Astrocyte of the spinal cord (primary cell): ENCODE measurements at places on chromosomes 1 and 21.

DNA sequence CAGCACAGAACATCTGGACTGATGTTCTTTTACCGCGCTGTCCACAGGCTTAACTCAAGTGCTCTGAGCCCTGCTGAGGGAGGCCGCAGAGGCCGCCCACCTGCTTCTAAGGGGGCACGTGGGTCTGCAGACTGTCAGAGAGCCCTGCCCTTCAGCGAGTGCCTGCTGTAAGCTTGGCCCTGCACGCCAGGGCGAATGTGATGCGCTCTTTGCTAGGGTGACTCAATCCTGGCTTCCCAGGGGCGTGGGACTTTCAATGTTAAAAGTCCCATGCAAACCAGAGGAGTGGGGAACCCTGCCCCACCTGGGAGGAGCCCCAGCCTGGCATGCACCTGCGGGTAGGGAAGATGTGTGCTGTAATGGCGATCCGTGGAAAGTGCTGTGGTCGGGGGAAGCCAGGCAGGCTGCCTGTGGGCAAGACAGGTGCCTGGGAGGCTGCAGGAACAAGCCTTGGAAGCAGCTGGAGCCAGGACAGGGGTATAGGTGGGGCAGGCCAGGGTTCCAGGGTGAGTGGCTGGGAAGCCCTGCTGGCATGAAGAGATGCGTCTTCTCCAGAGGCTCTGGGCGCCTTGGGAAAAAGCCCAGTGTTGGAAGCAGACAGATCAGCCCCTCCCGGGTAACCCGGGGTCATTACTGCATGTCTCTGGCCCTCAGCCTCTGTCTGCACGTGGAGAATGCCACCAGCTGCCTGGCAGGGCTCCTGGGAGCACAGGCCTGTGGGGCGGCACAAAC lies 594 bp upstream of the PANK4 start:
- DNase-seq: peak; percentile 31

DNA sequence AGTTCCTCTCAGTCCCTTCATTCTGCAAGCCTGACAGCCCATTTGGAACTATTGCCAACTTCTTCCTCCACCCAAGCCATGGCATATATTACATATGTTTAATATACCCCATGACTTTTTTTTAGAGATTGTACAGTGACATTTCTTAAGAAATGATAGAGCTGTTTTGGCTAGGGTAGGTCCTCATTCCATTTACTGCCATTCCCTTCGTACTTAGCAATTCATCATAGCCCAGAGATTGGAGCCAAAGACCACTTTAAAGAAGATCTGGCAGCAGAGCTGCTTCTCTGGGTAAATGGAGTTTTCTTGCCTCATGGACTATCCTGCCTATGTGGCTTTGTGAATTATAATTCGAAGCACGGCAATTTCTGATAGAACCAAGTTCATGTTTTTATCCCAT lies 93.4 kb downstream of the ST3GAL3 start:
- no peak for DNase-seq

DNA sequence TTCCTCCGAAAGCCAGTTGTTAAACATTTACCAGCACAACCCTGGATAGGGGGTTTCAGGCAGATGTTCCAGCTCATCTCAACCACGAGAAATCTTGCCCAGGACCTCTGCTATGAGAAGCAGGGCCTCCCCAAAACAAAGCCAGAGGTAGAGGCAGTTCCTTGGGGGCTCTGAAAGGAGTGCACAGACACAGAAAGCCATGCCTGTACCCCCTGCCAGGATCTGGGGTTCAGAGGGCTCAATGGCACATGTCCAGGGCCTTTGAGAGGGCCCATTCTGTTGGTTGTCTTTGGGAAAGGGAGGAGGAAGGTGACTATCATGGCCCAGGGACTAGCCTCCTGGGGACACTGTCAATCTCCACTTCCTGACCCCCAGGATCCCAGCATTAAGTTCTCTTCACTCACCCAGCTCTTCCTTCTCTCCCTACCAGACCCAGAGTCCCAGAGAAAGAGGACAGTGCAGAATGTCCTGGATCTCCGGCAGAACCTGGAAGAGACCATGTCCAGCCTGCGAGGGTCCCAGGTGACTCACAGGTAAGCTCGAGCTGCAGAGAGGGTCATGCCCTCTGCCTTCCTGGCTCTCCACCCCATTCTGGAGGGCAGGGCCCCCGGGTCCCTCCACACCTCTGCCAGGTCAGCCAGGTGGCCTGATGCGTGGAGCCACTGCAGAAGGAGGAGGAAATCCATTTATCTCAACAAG lies 116.4 kb upstream of the IPO9 start:
- DNase-seq: no peak

GRCh38 chr1:173407846-173408245 lies 69.3 kb upstream of the PRDX6 start:
- DNase-seq: no peak

- DNase-seq: peak; percentile 75
These were observed 26.2 kb upstream of the SPATA6 start for GRCh38 chr1:48498096-48498791.

- DNase-seq: no peak
These were observed 30.5 kb upstream of the PADI2 start for GRCh38 chr1:17149771-17150170.

GRCh38 chr1:92924501-92924900 lies 36.8 kb downstream of the DIPK1A start:
- DNase-seq: no peak

GRCh38 chr1:116122955-116123757 lies 12.0 kb downstream of the MAB21L3 start:
- DNase-seq: peak; percentile 78

DNA sequence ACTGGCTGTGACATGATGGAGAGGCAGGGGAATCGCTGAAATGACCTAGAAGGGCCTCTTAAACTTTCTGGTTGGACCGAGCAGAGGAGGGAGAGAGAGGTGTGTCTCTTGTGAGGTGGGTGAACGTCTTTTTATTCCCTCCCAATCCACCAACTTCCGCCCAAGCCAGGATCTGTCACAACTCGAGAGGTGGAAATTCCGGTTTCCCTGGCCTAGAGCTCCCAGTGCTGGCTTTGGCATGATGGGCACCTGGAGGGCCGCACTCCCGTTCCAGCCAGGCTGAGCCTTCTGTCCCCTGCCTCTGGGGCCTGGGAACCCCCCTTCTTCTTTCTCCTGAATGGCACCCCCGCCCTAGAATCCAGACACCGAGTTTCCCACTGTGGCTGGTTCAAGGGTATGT lies at the start of gene SEMA4A:
Gene SEMA4A (plus strand): TSS at position 224 of the 400 bp plus-strand sequence. CDS start 994 bp downstream, outside the sequence.
- no peak for DNase-seq

GRCh38 chr1:69401879-69402278 lies 165.8 kb upstream of the LRRC7 start:
- no peak for DNase-seq

- peak; percentile 60 for DNase-seq
These were observed 138.6 kb upstream of the JUN start for GRCh38 chr1:58922302-58923089.

DNA sequence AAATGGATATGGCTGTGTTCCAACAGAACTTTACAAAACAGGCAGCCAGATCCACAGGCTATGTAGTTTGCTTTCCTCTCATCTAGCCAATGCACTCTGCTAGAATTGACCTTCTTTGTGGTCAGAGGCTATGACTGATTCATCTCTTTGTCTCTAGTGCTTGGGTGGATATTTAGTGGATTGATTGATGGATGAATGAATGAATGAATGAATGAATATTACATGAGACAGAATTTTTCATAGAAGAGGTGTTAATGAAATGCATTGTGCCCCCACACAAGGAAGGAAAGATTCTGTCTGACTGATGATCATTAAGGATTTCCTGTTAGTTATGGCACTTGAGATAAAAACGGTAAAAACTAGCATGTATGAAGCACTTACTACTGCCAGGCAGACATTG lies 50.5 kb upstream of the ZYG11A start:
- DNase-seq: peak; percentile 6

DNA sequence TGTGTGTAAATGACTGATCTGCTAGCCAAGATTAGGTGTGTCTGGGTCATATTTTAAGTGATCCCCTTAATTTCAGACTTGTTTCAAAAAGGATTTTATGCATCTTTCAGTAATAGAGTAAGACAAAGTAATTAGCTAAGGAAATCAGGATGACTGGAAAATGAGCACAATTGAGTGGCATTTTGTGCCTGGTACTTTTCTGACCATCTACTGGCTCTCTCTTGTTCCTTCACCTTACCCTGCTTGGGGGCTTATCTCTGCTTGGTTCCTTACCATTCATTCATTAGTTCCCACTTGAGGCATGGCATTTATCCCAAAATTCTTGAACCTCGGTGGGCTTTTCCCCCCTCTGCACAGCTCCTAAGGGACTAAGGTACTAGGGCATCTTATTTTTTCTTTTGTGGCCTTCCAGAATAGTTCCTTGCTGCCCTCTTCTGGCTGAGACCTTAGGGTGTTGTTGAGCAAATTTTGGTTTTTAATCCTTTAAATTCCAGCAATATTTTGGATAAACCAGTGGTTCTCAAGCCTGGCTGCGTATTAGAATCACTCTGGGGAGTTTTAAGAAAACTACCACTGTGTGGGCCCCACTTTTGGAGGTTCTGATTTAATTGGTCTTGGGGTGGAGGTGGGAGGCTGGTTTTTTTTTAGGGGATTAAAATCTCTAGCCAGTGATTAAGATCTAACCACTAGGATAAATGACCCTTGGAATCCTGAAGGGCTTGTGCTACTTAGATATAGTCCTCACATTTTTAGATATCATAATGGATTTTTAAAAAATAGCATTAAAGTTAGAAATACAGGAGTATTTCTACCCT lies 50.8 kb downstream of the HS2ST1 start:
- DNase-seq: peak; percentile 36

GRCh38 chr1:37655274-37655673 lies 20.6 kb upstream of the RSPO1 start:
- DNase-seq: no peak
